NCI-H1694 (cell line): ENCODE measurements at places on chromosomes 7 and 10.

GRCh38 chr10:116150606-116151005 is 122.4 kb downstream of the GFRA1 start:
- DNase-seq: no peak

- DNase-seq: no peak
Measured at GRCh38 chr10:102040305-102041050, 15.5 kb downstream of the ARMH3 start.

GRCh38 chr10:35394411-35394851 is 58.1 kb downstream of the CCNY start:
- no peak for DNase-seq

DNA sequence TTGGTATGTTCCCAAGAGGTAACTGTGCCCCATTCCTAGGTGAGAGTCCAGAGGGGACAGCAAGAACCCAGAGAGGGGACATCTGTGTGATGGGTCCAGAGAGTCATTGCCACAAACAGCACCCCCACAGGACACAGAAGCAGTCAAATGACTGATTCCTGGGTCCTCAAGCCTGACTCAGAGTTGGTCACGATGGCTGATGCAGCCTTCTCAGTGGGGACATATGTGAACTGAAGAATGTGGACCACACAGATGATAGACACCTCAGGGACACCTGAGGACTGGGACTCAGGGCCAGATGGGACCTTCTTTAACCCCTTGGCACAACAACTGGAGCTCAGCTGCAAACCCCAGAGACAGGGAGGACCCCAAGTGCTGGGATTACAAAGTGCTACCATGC is 96.5 kb downstream of the STRA8 start:
- no peak for DNase-seq

DNA sequence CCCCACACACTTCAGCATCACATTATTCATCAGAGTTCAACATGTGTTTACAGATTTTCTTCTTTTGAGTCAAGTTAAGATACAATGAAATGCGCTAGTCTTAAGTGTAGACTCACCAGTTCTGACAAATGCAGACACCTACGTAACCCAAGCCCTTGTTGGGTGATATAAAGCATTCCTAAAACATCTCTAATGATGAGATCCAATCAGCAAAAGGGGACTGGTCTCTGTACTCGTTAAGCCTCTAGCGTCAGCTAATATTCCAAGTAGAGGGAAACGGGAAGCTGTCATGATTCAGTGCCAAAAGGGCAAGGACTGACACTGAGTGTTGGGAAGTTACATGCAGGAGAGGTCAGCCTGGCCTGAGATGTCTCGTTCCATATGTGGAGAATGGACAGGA is 38.7 kb upstream of the TRIL start:
- DNase-seq: no peak

- DNase-seq: no peak
Measured at GRCh38 chr10:78109210-78109609, 75.5 kb downstream of the RPS24 start.

DNA sequence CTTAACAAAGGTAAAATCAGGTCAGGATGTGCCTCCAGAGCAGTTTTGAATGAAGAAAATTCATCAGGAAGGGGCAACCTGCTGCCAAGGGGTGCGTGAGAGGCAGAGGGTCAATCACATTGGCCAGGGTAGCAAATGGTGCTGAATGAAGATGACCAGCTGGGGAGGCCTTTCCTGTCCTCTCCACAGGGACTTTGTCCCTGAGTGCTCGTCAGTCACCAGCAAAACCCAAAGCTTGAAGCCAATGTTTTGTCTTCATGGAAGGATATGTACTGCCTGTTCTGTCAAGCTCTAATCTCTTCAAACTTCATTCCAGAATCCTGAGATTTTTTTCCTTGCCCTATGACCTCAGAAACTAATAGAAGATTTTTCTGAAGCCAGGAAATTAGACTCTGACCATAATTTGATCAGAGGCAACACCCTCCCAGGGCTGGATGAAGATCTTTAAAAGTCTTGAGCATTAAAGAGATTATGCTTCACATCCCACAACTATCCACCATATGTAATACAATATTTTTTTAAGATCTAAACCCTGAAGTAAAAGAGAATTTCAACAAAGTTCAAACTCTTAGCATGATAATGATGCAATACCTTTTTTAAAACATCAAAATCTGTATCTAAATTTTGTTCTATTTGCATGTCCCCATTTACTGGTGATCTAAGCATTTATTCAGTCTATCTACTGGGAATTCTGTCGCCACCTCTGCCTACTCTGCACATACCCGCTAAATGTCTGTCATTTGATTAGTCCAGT is 243.0 kb downstream of the SNX13 start:
- DNase-seq: no peak

DNA sequence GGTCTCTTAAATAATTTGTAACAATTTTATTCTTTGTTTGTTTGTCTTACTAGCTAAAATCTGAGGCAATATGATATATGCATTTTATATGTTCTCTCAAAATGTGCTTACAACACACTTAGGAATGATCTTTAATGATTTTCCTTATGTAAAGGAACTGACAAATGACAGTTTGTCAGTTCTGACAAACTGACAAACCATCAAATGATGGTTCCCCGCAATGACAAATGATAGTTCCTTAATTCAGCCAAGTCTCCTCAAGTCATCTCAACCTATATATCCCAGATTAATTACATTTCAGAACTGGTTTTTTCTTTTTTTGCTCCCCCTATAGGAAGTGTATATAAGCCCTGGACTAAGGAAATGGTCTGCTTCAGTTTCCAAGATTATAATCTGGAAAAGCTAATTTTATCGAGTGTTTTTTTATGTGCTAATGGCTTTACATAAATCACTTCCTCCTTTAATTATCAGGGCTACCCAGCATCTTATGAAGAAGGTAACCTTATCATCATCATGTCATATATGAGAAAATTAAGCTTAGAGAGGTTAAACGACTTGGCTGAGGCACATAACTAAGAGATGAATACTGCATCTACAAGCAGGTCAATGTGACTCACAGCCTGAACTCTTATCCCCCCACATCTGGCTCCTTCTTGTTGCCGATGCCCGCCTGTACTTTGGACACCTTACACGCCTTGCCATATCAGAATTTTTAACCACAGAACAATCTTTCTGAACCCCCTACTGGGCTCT is 75.1 kb downstream of the RELN start:
- DNase-seq: no peak

DNA sequence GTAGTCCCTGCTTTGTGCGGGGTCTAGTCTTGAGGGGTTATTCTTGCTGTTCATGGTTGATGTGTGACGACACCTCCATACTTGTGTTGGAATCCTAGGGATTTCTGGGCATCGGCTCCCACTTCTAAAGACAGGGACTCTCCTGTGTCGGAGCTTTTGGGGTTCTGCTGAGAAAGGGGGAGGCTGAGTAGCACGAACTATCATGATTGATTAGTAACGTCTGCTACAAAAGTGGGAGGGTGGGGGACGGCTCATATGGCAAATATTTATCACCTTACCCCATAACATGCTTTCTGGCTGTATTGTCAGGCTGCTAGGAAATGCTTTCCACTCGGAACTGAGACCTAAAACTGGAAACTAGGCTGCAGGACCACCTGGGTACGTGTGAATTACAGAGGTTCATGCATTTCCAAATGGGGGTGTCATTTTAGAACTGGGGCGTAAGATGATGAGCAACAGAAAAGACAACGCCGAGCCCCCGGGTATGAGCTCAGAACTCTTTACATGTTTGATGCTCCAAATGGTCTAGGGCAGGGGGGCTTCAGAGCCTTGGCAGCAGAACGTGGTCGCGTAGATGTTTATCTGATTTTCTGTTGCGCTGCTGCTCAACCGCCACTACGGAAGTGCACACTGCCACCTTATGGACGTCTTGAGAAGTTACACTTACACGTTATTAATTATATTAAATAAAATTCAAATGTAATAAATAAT is 15.1 kb upstream of the NME8 start:
- peak; percentile 16 for DNase-seq

DNA sequence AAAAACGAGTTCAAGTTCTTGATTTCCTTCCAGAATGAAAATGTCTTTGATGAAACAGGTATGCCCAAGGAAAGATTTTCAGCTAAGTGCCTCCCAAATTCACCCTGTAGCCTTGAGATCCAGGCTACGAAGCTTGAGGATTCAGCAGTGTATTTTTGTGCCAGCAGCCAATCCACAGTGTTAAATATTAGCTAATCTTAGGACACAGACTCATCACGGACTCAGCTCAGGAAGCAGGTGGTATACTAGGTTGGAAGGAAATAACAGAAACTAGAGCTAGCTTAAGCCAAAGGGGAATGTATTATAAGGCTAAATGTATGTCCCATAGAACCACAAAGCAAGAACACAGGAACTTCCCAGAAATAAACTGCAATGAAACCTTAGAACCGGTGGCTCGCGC is 151.0 kb upstream of the PRSS1 start:
- DNase-seq: no peak

- no peak for DNase-seq
Measured at GRCh38 chr7:106187613-106188350, 75.7 kb upstream of the SYPL1 start.
